ENCODE measurements at places on chromosomes 16 and 17.
A peak's percentile ranks its signal among the peaks of the same experiment; 100 is the strongest.

DNA sequence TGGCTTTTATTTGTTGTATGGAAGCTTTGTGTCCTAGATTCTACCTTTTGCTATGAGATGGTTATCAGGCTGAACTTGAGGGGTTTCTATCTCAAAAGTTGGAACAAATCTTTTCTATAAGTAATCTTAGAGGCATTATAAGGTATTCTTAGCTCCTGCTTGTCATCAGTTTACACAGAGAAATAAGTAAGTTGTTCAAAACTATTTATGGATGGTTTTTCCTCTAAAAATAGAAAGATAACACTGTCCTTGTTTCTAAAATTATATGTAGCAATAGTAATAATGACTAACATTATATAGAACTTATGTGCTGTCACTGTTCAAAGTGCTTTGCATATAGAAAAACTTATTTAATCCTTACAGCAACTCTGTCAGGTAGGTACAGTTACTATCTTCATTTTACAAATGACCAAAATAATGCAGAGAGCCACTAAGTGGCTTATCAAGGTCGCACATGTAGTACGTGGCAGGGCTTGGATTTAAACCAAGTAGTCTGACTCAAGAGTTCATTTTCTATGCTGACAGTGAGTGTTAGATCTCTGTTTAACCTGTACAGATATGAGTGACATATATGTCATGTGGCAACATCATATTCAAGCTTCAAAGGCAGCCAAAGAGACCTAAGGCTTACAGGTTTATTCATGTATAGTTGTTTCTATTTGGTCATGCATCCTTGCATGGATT, 59.0 kb downstream of the PHKB start:
- no peak for DNase-seq

- DNase-seq: no peak
Measured at GRCh38 chr16:1244881-1245280, 4.4 kb downstream of the TPSAB1 start.

GRCh38 chr17:29050176-29050575, 7.2 kb downstream of the PIPOX start:
- DNase-seq: no peak

- peak; percentile 6 for DNase-seq
Measured at GRCh38 chr16:84369938-84370627, 1.7 kb downstream of the ATP2C2 start.

DNA sequence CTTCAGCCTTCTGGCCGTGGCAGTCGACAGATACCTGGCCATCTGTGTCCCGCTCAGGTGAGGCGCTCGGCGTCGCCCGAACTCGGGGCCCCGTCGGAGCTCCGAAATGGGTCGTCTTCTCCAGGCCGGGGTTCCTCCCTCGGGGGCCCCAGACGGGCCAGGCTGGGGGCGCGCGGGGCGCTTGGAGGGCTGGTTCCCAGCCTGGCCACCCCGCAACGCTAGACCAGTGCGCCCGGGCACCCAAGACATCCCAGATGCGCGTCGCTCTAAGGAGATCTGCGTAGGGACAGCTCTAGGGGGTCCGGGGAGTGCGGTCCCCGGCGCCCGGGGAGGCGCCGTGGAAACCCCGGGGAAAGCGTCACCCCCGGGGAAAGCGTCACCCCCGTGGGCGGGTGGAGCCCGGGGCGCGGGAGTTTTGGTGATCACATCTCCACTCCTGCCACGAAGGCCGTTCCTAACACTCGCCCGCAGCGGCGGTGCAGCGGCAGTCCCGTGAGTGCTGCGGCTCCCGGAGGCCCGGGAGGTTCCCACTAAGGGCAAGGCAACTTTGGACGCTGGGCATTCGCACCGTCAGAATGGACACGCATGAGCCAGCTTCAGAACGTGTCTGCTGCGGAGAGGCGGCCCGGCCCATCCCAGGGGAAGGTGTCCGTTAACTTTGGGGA, 729 bp downstream of the ADORA2B start:
- no peak for DNase-seq
